ENCODE measurements at places on chromosomes 3 and 15. TPM values are rescaled to one million over a fixed set of nuclear protein-coding genes. Genes with fewer than 3 reads are reported as not detected.

The ITIH3 gene
- total RNA-seq: 0.67 TPM

DNA sequence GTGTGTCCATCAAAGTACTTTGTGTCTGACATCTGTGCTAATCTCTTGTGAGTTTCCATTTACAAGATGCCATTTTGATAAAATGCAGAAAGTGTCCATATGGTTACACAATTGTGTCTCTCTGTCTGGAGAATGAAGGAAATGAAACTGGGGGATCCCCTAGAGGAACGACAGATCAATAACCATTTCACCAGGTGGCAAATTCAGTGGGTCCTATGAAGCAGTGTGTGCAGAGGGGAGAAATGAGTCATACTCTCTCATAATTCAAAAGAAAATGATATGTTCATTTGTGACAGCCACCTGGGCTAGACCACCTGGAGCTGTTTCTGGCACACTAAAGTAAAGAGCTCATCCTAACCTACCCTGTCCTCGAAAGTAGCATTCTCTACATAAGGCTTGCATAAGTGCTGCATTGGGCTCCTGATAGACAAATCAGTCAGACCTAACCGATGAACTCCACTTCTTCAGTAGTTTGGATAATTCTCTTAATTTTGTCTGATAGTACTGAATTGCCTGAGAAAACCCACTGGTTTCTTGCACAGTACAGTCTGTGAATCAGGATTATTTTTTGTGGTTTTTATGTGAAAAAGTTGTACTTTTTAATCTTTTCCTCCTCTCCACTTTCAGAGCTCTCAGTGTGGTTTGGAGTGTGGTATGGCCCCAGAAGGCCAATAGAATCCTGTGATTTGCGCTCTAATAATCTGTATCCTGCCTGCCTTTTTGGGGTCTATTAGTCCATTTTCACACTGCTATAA lies 10.3 kb upstream of the CD47 start:
- no peak overlapping the region for H3K27ac ChIP-seq
- no peak for DNase-seq
- no peaks in the 10 kb centered on the region for H3K36me3 ChIP-seq
- no peaks in the 10 kb centered on the region for H3K27me3 ChIP-seq
- H3K4me3 ChIP-seq: no peak overlapping the region

The ZKSCAN7 gene
- not detected for total RNA-seq

- H3K27me3 ChIP-seq: no peaks in the 10 kb centered on the region
- H3K4me1 ChIP-seq: no peaks in the 10 kb centered on the region
- no peak for DNase-seq
- no peaks in the 10 kb centered on the region for H3K36me3 ChIP-seq
Observed at GRCh38 chr3:36562945-36563344, 182.6 kb downstream of the STAC start.

- no peak overlapping the region for H3K4me3 ChIP-seq
- no peak for DNase-seq
Observed at GRCh38 chr3:126307591-126308393, 49.4 kb downstream of the KLF15 start.

- no peak for DNase-seq
- peaks cover 27% of the 10 kb centered on the region for H3K27me3 ChIP-seq
- no peaks in the 10 kb centered on the region for H3K36me3 ChIP-seq
Observed at GRCh38 chr15:85889956-85890619, 95.4 kb upstream of the KLHL25 start.

GRCh38 chr3:171776411-171776810 lies 33.9 kb downstream of the PLD1 start:
- no peak for DNase-seq
- no peaks in the 10 kb centered on the region for H3K36me3 ChIP-seq
- peaks cover 39% of the 10 kb centered on the region for H3K4me1 ChIP-seq
- H3K4me3 ChIP-seq: no peak overlapping the region

DNA sequence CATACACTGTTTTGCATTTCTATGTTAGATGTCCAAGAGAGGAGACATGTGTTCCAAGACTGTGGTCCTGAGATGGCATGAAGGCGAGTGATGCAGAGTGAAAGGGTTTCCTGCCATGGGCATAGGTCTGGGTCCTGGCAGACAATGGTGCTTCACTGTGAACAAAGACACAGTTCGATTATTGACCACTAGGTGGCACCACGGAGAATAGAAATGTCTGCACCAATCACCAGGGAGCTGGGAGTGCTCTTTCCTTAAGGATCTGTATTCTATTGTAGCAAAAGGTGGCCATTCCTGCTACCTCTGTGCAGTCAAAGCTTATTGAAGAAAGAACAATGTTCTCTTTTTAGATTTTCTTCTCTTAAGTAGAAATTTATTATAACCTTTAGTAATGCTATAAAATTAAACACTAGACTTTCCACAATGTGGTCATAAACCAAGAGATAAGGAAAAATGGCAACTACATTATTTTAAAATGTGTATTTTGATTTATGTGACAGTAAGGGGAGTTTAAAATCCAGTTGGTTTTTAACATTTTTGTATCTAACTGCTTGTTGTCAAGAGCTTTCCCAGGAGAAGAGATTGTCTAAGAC lies 88.7 kb downstream of the GABRG3 start:
- H3K4me3 ChIP-seq: no peak overlapping the region
- H3K27ac ChIP-seq: no peak overlapping the region
- H3K27me3 ChIP-seq: no peaks in the 10 kb centered on the region
- H3K36me3 ChIP-seq: no peaks in the 10 kb centered on the region

- peaks cover 4% of the 10 kb centered on the region for H3K4me1 ChIP-seq
- no peaks in the 10 kb centered on the region for H3K36me3 ChIP-seq
- H3K27me3 ChIP-seq: no peaks in the 10 kb centered on the region
- H3K4me3 ChIP-seq: no peak overlapping the region
- no peak overlapping the region for H3K27ac ChIP-seq
- no peak for DNase-seq
Observed at GRCh38 chr3:37219266-37219665, 44.9 kb upstream of the LRRFIP2 start.

- no peak overlapping the region for H3K4me3 ChIP-seq
- peaks cover 5% of the 10 kb centered on the region for H3K4me1 ChIP-seq
- no peak overlapping the region for H3K27ac ChIP-seq
- no peaks in the 10 kb centered on the region for H3K36me3 ChIP-seq
- no peaks in the 10 kb centered on the region for H3K27me3 ChIP-seq
Observed at GRCh38 chr3:196274585-196274984, 12.9 kb downstream of the PCYT1A start.

DNA sequence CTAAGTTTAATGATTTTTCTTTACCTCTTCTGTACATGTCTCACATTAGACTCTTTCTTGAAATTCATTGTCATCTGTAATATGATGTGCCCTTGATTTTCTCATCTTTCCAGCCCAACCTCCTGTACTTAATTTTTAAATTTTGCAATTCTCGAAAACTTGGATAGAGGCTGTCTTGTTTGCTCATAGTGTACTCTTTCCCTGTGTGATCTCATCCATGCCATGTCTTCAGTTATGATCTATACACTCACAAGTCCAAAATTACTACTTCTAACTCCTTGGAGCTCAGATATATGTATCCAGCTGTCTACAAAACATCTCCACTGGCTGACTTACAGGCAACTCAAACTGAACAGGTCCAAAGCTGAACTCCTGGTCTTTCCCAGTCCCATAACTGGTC lies 42.2 kb downstream of the CD200 start:
- H3K36me3 ChIP-seq: no peaks in the 10 kb centered on the region
- H3K4me1 ChIP-seq: no peaks in the 10 kb centered on the region
- no peaks in the 10 kb centered on the region for H3K27me3 ChIP-seq
- DNase-seq: no peak
- H3K27ac ChIP-seq: no peak overlapping the region

GRCh38 chr3:46406788-46407611 lies at the start of the genes CCR5AS and CCRL2:
Gene CCR5AS (minus strand): TSS chr3:46407066.
Gene CCRL2 (plus strand): TSS chr3:46407259. CDS start chr3:46408080, 821 bp downstream.
- H3K27me3 ChIP-seq: no peaks in the 10 kb centered on the region
- DNase-seq: no peak

The PLA2G4F gene
- not detected for total RNA-seq

The ADAMTS17 gene
- 1.6 TPM for total RNA-seq

The RPL32 gene
- 794 TPM for total RNA-seq

DNA sequence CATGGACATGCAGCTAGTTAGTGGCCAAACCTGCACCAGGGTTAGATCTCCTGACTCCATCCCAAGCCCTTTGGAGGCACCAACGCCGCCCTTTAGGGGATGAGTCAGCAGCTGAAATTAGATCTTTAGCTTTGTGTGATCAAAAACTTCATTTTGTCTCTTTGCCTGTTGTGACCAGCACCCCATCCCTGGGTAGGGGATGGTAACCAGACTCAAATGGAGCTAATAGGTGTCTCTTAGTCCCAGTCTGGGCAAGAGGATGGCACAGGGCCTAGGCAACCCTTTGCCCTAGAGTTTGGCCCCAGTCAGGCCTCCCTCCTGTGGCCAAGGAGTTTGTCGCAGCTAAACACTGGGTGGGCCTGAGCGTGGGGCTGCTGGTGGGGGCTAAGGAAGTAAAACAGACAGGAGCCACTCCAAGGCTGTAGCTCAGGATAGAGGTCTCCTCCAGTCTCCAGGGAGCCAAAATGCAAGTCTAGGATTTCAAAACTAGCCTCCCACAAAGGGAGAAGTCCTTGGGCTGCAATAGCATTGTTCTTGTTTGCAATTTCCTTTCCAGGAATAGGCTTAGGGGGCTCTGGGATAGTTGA lies 105.1 kb downstream of the CPN2 start:
- H3K36me3 ChIP-seq: no peaks in the 10 kb centered on the region
- H3K4me1 ChIP-seq: 0 out of 2 replicates have a peak, but pooled peaks cover 5% of the 10 kb centered on the region
- H3K27ac ChIP-seq: no peak overlapping the region
- H3K4me3 ChIP-seq: no peak overlapping the region
- no peak for DNase-seq
- no peaks in the 10 kb centered on the region for H3K27me3 ChIP-seq

DNA sequence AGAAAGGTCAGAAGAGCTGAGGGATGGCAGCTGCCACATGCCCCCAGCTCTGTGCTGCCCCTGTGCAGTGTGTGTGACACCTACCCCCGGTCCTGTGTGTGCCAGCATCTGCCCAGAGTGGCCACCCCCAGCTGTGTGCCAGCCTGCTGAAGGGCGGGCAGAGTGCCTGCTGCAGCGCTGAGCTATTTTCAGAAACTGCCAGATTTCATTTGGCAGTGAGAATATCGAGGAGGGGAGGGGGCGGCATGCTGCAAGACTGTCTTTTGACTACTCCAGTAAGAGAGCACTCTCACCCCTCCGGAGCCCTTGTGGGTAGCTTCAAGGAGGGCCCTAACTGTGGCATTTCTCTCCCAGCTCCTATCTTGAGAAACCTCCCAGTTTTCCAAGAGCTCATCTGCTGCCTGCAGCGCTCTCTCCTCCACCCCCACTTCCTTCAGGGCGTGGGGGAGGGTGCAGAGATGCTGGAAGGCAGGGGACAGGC lies 25.2 kb upstream of the DOCK3 start:
- DNase-seq: no peak
- H3K4me1 ChIP-seq: no peaks in the 10 kb centered on the region
- no peaks in the 10 kb centered on the region for H3K27me3 ChIP-seq

DNA sequence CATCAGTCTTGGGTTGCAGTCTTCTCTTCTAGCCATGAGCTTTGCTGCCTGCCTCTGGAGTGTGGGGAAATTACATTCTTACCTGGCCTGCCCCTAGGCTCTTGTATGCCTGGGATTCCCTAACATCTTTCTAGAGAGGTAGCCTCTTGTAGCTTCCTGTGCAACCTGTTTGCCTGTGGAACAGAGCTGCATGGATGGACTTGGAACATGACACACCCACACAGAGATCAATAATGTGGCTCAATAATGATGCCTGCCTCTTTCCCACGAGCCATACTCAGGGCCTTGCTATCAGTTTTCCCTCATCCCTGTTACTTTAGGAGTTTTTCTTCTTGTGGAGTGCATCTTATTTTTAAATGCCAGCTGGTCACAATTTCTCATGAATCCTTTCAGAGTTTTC lies 11.4 kb downstream of the CHCHD6 start:
- H3K36me3 ChIP-seq: no peaks in the 10 kb centered on the region
- no peaks in the 10 kb centered on the region for H3K4me1 ChIP-seq
- H3K27ac ChIP-seq: no peak overlapping the region

The CLDN18 gene
- total RNA-seq: 0.08 TPM

- H3K36me3 ChIP-seq: no peaks in the 10 kb centered on the region
- no peak overlapping the region for H3K4me3 ChIP-seq
- no peak overlapping the region for H3K27ac ChIP-seq
- DNase-seq: peak; percentile 5
Observed at GRCh38 chr3:31132132-31132769, 237.8 kb upstream of the GADL1 start.

The ADGRG7 gene
- total RNA-seq: not detected

The SPINK8 gene
- not detected for total RNA-seq

- H3K27me3 ChIP-seq: no peaks in the 10 kb centered on the region
- H3K4me1 ChIP-seq: no peaks in the 10 kb centered on the region
- no peaks in the 10 kb centered on the region for H3K36me3 ChIP-seq
- no peak overlapping the region for H3K4me3 ChIP-seq
Observed at GRCh38 chr15:29364426-29365078, 94.9 kb upstream of the NSMCE3 start.

The PPARG gene
- total RNA-seq: 88.1 TPM

Data from Panc1 (cell line).